ENCODE measurements at places on chromosomes 3 and 15.

- DNase-seq, result no peak
These were observed 7.5 kb downstream of the IQSEC1 start for GRCh38 chr3:13065727-13066126.

DNA sequence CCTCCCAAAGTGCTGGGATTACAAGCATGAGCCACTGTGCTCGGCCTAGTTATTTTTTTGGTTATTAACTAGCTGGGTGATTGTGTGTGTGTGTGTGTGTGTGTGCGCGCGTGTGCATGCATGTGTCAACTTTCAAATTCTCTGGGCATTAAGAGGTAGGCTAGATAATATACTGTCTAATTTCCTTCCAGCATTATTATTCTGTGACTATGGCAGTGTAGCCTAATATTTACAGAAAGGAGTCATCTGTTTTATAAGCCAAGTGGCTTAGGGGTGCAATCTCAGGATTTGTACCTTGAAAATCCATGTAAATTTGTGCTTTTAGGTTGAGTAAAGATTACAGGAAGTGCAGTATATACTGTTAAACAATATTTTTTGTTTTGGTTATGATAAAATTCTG, 85.1 kb upstream of the ZBTB20 start:
- no peak for DNase-seq

GRCh38 chr3:171351676-171352075, 108.5 kb downstream of the TNIK start:
- DNase-seq, result no peak

GRCh38 chr3:65439641-65440284, 599.0 kb downstream of the MAGI1 start:
- peak; percentile 27 for DNase-seq

DNA sequence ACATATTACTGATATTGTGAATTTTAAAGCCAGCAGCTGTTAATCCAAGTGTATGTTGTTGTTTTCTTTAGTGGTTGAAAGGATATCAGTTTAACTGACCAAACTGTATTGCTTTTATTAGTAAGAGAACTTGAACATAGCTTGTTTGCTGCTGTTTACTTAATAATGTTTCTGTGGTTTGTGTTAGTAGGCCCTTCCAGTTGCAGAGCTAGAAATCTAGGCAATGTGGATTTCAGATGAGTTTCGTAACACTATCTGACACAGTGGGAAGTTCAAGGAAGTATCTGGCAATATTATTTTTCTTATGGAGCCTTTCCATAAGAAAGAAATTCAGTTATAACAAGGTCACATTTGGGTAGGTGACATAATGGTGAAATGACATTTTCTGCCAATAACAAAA, 18.5 kb downstream of the ZNF609 start:
- no peak for DNase-seq

Data from right kidney (tissue), 9 donors.